Left ventricle myocardium inferior (tissue), 1 donor: ENCODE measurements at places on chromosomes 1 and 21. TPM values are rescaled to one million over a fixed set of nuclear protein-coding genes. Genes with fewer than 3 reads are reported as not detected.

Gene RAVER2
- total RNA-seq, result 23.8 TPM

Gene RHD
- total RNA-seq, result not detected

Gene DRAM2
- total RNA-seq, result 33.0 TPM

Gene INSRR
- 0.41 TPM for total RNA-seq

Gene CRYZL1
- total RNA-seq, result 24.9 TPM
